Cardiac muscle cell (in vitro differentiated cells and primary cell): ENCODE measurements at places on chromosomes 7 and 10.

DNA sequence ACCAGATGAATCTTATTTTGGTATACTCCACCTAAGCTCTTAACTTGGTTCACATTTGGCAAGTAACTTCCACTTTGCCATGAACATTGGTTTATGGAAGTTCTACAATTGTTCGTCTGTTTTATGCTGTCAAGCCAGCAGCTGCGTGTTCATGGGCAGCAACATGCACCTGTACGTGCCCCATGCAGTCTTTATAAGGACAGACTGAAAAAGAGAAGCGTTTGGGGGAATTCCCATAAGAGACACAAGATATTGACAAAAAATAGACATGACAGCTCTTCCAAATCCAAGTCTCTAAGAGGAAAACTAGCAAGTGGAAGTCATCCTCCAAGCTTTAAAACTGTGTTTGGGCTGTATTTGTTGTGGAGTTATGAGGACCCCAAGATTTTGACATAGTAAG lies 151.6 kb downstream of the SLC16A9 start:
- no peak for DNase-seq

GRCh38 chr10:91796331-91797047 lies 1.7 kb upstream of the TNKS2 start:
- DNase-seq, result peak; percentile 6

- DNase-seq, result no peak
These were observed 12.5 kb downstream of the GDI2 start for GRCh38 chr10:5800782-5801181.

GRCh38 chr10:96614515-96614914 lies 27.7 kb upstream of the TM9SF3 start:
- DNase-seq, result peak; percentile 24

- no peak for DNase-seq
These were observed 225.2 kb downstream of the XPNPEP1 start for GRCh38 chr10:109698086-109698485.

- no peak for DNase-seq
These were observed 54.1 kb downstream of the PTPRN2 start for GRCh38 chr7:158533386-158534133.

GRCh38 chr7:132242192-132242812 lies 334.0 kb downstream of the PLXNA4 start:
- no peak for DNase-seq

DNA sequence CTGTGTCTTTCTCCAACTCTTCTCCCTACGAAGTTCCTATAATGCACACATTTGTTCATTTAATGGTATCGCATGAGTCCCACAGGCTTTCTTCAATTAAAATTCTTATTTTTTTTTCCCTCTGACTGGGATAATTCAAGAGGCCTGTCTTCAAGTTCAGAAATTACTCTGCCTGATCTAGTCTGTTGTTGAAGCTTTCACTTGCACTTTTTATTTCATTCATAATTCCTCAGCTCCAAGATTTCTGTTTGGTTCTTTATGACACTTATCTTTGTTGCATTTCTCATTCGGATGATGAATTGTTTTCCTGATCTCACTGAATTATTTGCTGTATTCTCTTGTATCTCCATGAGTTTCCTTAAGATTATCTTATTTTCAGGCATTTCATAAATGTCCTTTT lies 103.9 kb downstream of the RSU1 start:
- no peak for DNase-seq

GRCh38 chr7:119105381-119105780 lies 880.9 kb downstream of the ANKRD7 start:
- DNase-seq, result no peak

DNA sequence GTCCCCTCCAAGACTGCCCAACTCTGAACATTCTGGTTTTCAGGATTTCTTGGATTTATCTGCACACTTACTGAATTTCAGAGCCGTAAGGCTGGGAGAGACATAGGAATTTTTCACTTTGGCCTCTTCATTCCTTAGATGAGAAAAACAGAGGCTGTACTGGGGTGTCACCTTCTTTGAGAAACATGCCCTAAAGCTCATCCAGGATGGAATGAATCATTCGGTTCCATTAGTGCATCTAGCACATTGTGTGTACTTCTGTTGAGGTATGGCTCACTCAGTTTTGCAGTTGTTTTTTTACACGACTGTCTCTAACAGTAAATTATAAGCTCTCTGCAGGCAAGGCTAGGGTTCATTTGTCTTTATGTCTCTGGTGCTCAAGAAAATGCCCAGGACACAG lies 383.4 kb downstream of the GATA3 start:
- no peak for DNase-seq

DNA sequence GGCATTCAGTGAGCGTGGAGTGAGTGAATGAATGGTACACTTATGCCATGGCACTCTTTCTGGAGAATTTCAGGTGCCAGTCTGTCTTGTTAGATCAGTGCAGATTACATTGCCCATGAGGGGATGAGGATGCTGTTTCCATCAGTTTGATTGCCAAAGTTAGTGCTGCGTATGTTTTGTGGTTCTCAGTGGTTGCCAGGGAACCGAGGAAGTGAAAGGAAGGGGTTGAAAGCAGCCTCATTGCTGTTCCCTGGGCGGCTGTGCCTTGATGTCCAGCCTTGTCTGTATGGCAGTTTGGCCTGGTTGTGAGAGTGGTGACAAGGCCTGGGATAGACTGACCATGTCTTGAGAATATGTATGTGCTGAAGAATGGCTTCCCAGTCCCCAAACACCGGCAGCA lies 30.2 kb downstream of the WBP1L start:
- no peak for DNase-seq

GRCh38 chr7:1597066-1597760 lies 27.4 kb upstream of the PSMG3 start:
- DNase-seq, result no peak

- DNase-seq, result peak; percentile 76
These were observed 119.4 kb downstream of the COL28A1 start for GRCh38 chr7:7416031-7416858.

DNA sequence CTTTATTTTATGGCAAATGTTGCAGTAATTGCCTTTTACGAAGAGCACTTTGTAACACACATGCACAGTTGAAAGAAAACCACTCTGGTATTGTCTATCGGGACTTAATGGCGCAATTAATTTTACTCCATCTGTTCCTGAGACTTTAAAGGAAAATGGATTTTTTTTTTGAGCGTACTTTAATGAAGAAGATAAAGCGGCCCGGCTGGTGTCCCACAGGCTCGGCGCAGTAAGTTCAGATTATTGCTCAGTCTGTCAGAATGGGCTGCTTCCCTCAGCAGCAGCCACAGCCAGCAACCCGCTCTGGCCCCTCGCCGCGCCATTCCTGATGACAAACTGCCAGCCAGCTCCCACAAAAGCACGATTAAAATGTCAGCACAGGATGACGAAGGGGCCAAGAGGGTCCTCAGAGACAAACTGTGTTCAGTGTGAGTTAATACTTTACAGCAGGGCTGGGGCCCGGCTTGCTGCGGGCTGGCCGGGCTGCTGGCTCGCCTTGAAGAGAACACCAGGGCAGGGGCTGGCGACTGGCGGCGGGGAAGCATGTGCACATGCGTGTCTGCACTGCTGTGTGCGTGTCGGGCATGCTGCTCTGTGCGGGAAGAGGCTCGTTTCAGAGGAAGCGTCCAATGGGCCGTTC lies 501.0 kb upstream of the GALNT17 start:
- peak; percentile 57 for DNase-seq

- peak; percentile 70 for DNase-seq
These were observed 162.6 kb downstream of the ADAM12 start for GRCh38 chr10:126225672-126226008.

GRCh38 chr10:87694011-87694794 lies 34.5 kb downstream of the PAPSS2 start:
- DNase-seq, result no peak

DNA sequence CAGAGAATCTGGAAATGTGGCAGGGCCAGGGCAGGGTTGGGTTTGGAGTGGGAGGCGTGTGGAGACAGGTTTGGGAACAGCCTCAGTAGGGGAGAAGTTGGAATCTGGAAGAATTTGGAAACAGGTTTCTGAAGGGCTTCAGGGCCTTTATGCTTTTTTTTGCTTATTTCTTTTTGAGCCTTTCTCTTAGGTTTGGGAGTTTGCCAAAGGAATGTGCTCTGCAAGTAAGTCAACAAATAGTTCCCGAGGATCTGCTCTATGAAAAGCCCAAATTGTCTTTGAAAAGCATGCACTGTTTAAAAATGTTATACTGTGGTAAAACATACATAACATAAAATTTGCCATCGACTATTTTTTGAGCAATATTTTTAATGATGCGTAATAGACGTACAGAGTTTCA lies 86.7 kb upstream of the ADRB1 start:
- peak; percentile 84 for DNase-seq

DNA sequence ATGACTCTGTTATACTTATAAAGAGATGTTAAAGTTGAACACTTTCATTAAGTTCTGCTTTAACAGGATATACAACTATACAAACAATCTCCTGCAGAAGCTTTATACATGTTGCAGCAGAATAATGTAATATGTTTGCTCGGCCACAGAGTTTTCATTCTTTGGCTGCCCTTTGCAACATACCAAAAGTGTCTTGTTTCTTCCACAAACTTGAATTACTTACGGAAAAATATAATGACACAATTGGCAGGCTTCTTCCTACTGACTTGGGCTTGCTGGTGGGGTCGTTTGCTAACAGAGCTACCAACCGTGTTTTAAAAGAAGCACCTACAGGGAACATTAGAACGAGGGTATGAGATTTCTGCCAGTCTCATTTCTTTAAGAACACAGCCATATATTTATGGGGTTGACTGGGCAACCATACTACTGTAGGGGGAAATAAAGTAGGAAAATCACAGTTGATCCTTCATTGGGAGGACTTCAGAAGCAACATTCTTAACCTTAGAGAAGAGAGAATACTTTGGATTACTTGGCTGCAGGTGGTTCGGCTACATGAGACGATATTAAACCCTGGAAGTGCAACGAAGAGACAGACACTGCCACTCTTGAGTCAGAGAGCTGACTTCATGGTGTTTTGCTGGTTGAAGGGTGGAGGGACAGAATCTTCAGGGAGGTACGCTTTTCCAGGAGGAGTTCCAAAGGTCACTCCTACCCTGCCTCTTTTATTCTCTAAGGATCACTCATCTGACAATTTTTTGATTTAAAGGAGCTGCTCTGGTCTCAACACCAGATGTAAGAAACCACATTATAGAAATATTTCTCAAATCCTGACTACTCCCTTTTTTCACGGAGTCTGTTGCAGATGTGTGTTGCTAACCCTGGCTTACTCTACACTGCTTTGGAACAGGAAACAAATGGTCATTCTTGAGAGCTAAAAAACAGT lies 123.9 kb downstream of the SEMA3C start:
- peak; percentile 47 for DNase-seq

- DNase-seq, result no peak
These were observed 40.9 kb upstream of the EFCAB10 start for GRCh38 chr7:105622106-105622731.

GRCh38 chr7:50397320-50397970 lies 52.7 kb downstream of the FIGNL1 start:
- no peak for DNase-seq

- no peak for DNase-seq
These were observed 349.0 kb downstream of the SORCS1 start for GRCh38 chr10:106815427-106816043.

DNA sequence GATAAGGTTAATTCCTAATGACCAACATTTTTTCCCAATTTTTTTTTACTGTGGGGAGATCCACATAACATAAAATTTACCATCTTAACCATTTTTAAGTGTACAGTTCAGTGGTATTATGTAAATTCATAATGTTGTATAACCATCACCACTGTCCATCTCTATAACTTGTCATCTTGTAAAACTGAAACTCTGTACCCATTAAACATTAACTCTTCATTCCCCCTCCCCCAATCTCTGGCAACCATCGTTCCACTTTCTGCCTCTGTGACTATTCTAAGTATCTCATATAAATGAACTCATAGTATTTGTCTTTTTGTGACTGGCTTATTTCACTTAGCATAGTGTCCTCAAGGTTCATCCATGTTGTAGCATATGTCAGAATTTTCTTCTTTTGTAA lies 46.0 kb upstream of the HPS1 start:
- no peak for DNase-seq

GRCh38 chr7:79287981-79288380 lies 165.5 kb downstream of the MAGI2 start:
- peak; percentile 21 for DNase-seq

DNA sequence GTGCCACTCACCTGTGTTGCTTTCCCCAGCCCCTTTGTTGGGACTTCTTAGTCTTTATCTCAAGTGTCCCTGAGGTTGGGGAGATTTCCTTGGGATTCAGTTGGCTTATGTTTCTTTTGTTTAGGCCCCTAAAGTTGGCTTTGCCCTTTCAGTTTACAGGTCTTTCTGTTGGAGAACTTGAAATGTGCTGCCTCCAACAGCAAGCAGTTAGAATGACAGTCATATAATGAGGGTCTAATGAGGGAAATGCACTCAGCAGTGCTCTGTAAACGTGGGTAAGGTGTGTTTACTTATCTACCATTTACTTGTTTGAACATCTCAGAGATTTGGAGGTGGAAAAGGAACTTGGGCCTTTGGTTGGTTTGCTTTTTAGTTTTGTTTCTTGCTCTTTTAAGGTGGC lies 191.4 kb upstream of the STK17A start:
- DNase-seq, result peak; percentile 3

GRCh38 chr10:83691791-83692596 lies 447.3 kb upstream of the GHITM start:
- no peak for DNase-seq

DNA sequence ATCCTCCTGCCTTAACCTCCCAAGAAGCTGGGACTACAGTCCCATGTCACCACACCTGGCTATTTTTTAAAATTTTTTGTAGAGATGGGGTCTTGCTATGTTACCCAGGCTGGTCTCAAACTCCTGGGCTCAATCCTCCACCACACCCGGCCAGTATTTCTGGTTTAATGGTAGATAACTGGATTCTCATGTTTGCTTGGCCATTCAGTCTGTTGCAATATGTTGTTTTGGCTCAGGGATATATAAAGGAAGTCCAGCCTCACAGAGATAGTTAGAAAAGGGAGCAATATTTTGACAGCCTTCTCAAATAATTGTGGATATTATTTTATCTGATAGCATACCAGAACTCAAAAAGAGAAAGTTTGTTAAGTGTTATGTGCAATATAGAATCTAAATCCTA lies 82.4 kb downstream of the BTAF1 start:
- no peak for DNase-seq

- DNase-seq, result no peak
These were observed 38.8 kb downstream of the RAMP3 start for GRCh38 chr7:45196374-45196773.
